ENCODE measurements at places on chromosomes 7 and 10. TPM values are rescaled to one million over a fixed set of nuclear protein-coding genes. Genes with fewer than 3 reads are reported as not detected.

- no peak for DNase-seq
- H3K4me3 ChIP-seq = no peak overlapping the region
- H3K27me3 ChIP-seq = no peaks in the 10 kb centered on the region
- H3K4me1 ChIP-seq = no peaks in the 10 kb centered on the region
Measured at GRCh38 chr7:38452681-38453108, 178.5 kb downstream of the AMPH start.

The AGMO gene
- 0.42 TPM for total RNA-seq

The STN1 gene
- total RNA-seq = 13.9 TPM

- H3K4me3 ChIP-seq = no peak overlapping the region
- peaks cover 19% of the 10 kb centered on the region for H3K4me1 ChIP-seq
- H3K36me3 ChIP-seq = no peaks in the 10 kb centered on the region
- peaks cover 12% of the 10 kb centered on the region for H3K27me3 ChIP-seq
- no peak for DNase-seq
Measured at GRCh38 chr10:48598936-48599829, 5.7 kb downstream of the ARHGAP22 start.

GRCh38 chr10:28891058-28891713, 213.9 kb downstream of the BAMBI start:
- no peak overlapping the region for H3K4me3 ChIP-seq
- no peaks in the 10 kb centered on the region for H3K27me3 ChIP-seq
- H3K36me3 ChIP-seq = no peaks in the 10 kb centered on the region
- DNase-seq = no peak
- no peaks in the 10 kb centered on the region for H3K4me1 ChIP-seq
- no peak overlapping the region for H3K27ac ChIP-seq

The BBS9 gene
- 69.6 TPM for total RNA-seq

- no peak for DNase-seq
- H3K4me1 ChIP-seq = peaks cover 9% of the 10 kb centered on the region
- H3K27ac ChIP-seq = no peak overlapping the region
- H3K4me3 ChIP-seq = no peak overlapping the region
- no peaks in the 10 kb centered on the region for H3K36me3 ChIP-seq
Measured at GRCh38 chr7:36982766-36983165, 258.5 kb upstream of the AOAH start.

DNA sequence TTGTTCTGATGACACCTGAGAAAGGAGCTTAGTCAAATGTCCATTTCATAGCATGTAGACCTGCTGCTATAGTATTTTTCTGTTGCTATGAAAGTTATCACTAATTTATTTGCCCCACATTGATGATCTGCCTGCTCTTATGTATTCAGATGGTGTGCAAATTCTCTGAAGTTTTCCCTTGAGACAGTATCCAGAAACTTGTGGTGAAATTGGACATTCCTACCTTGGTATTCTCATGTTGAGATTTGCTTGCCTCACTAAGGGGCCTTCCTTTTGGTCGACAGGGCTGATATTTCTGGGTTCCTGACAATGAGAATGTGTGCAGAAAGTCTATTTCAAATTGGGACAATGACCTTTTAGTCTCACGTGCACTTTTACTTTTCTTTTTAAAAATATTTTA, 253.2 kb upstream of the FZD8 start:
- no peaks in the 10 kb centered on the region for H3K27me3 ChIP-seq
- no peaks in the 10 kb centered on the region for H3K36me3 ChIP-seq
- H3K4me1 ChIP-seq = no peaks in the 10 kb centered on the region
- DNase-seq = no peak
- no peak overlapping the region for H3K4me3 ChIP-seq
- no peak overlapping the region for H3K27ac ChIP-seq

Measured in GM23338 (cell line).